ENCODE measurements at places on chromosomes 12 and 14. TPM values are rescaled to one million over a fixed set of nuclear protein-coding genes. Genes with fewer than 3 reads are reported as not detected.
A peak's percentile ranks its signal among the peaks of the same experiment; 100 is the strongest.

GRCh38 chr14:81450100-81450531 is 50.0 kb upstream of the STON2 start:
- DNase-seq, result peak; percentile 42

DNA sequence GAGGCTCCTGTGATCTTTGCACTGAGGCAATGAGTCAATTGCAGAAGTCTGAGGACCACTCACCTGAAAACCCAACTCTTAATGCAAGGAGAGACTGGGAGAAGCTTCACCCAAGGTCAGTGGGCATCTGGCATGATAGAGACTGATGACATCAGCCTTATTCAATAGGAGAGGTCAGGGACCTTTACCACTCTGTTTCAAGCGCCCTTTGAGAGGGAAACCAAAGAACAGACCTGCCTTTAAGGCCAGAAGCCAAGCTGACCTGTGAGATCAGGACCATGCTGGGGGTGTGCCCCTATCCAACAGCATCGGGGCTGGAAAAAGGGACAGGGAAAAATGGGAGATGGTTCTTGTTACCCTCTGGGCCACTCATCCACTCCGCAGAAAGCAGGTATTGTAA is 83.3 kb upstream of the FOXN3 start:
- no peak for DNase-seq

DNA sequence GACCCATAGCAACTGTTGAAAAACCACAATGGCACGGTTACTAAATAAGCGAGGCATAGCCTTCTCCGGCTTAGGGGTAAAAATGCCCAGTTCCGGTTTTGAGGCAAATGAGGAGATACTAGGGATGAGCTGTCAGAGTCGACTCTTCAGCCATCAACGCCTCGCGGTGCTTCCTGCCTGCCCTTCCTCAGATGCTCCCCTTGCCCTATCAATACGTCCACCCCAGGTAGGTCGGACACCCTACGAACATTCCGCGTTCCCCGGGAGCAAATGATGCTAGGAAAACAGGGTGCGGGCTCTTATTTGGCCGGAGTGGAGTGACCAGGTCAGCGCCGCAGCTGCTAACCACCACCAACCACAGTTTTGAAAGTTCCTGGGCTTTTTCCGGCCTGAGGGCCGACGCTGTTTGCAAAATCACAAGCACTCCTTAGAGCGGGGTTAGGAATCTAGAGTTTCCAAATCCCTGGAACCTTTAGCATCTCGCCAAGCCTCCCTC is 1.2 kb downstream of the SRSF9 start:
- DNase-seq, result peak; percentile 53

DNA sequence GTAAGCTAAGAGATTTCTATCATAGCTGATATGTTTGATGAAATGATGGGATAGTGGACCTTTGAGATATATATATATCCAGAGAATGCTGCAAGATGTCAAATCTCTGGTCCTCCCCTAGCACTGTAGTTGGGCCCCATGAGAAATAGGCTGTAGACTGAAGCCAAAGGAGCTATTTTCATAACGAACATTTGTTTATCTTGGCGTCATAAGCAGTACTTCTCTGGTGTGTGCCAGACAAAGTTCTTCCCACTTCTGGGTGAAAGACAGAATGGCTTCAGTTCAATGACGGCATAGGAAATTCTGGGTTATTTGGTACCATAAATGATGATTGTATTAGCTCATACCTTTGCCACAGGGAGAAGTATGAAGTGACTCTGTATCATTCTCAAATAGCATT is 534.3 kb downstream of the SOX5 start:
- no peak for DNase-seq

Gene SLC6A13
- not detected for total RNA-seq

Gene HSPB8
- total RNA-seq, result 15.8 TPM

Data from H7 (cell line).